ENCODE measurements at places on chromosomes 6 and 20.

- peak; percentile 89 for DNase-seq
Measured at GRCh38 chr6:108835218-108835850, 12.9 kb upstream of the ARMC2 start.

- peak; percentile 54 for DNase-seq
Measured at GRCh38 chr20:4369798-4370124, 351.9 kb upstream of the PRND start.

GRCh38 chr6:63306420-63306819 is 13.4 kb downstream of the LGSN start:
- no peak for DNase-seq

DNA sequence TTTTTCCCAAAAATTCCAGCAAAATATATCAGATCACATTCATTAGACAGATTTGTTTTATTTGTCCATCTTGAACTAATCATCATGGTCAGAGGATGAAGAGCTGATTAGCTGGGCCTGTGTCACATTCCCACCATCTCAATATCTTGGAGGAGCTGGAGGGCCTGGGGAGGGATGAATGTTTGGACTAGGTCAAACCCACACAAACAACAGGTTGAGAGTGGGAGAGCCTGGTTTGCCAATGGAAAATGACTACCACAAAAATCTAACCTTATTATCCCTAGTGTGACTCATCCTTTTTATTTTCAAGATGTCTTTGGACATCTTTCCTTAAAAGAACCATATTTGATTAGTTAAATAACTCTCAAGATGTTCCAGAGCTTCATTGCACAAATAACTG is 242.4 kb downstream of the OGFRL1 start:
- no peak for DNase-seq

- DNase-seq: no peak
Measured at GRCh38 chr6:158718461-158719046, 68.7 kb downstream of the SYTL3 start.

- no peak for DNase-seq
Measured at GRCh38 chr20:51126337-51126736, 103.4 kb upstream of the KCNG1 start.

- no peak for DNase-seq
Measured at GRCh38 chr6:161223646-161224045, 50.2 kb downstream of the AGPAT4 start.

GRCh38 chr20:54176610-54177009 is 2.8 kb upstream of the CYP24A1 start:
- DNase-seq: no peak

DNA sequence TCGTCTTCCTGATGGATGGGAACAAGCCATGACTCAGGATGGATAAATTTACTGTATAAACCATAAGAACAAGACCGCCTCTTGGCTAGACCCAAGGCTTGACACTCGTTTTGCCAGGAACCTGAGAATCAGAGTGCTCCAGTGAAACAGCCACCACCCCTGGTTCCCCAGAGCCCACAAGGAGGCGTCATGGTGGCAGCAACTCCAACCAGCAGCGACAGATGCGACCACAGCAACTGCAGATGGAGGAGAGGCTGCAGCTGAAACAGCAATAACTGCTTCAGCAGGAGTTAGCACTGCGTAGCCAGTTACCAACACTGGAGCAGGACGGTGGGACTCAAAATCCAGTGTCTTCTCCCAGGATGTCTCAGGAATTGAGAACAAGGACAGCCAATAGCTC is 100.9 kb upstream of the SAMD5 start:
- no peak for DNase-seq

GRCh38 chr6:27205375-27206278 is 41.9 kb upstream of the PRSS16 start:
- peak; percentile 46 for DNase-seq

DNA sequence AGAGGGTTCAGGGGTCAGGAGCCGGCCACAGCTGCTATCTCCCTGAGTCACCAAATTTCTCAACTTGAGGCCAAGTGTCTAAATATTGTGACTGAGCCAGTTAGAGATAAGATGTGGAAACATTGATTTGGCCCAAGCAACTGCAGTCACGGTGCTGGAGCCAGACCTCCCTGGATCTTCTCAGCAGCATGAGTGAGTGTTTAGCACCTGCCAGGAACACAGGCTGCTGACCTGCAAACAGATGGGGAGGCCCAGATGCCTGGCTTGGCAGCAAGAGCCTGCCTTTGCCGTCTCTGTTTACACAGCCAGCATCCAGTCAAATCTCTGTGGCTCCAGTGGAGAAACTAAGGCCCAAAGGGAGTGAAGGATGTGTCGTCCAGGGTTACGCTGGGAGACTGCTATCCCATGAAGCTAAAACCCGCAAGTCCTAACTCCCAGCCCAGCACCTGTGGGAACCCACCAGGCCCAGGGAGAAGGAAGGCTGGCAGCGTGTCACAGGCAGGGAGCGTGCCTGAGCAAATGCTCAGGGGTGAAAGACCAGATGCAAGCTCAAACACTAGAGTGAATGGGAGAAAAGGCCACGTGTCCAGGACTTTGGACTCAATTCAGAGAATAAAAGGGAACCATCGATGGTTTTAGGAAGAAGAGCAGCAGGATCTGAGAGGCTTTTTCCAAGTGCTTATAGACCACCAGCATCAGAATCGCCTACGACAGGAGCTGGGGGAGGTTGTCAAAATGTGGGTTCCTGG is 15.9 kb upstream of the PTGIS start:
- DNase-seq: peak; percentile 17

- no peak for DNase-seq
Measured at GRCh38 chr6:159982731-159983506, 14.0 kb downstream of the IGF2R start.

DNA sequence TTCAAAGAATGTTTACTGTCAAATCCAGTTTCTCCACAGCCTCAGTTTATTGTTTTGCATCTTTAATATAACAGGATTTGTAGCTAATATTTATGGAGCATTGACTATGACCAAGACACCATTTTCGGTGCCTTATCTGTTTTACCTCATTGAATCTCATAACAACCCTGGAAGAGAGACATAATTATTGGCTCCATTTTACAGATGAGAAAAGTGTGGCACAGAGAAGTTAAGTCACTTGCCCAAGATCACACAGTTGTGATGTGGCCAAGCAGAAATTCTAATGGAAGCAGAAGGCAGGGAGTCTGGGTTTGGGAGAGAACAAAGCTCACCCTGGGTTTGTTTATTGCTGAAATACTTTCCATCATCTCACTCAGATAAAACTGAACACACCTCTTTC is 17.5 kb upstream of the NFATC2 start:
- no peak for DNase-seq

DNA sequence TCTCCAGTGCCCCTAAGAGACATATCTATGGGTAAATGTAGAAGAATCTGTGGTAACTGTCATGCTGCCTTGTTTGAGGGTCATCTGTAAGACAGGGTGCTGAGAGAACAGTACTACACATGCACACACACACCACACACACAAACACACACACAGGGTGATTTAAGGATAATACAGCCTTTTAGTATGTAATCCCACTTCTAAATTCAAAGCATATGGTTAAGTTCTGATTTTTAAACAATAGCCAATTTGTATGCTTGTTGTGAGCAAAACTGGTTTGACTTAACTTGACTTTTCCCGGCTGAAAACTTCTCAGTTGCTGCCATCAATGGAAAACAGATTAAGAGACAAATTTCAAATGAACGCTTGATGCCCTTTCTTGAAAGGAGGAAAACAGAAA is 241.8 kb downstream of the ADGRG6 start:
- no peak for DNase-seq

GRCh38 chr6:138988469-138988834 is 399 bp upstream of the REPS1 start:
- no peak for DNase-seq

DNA sequence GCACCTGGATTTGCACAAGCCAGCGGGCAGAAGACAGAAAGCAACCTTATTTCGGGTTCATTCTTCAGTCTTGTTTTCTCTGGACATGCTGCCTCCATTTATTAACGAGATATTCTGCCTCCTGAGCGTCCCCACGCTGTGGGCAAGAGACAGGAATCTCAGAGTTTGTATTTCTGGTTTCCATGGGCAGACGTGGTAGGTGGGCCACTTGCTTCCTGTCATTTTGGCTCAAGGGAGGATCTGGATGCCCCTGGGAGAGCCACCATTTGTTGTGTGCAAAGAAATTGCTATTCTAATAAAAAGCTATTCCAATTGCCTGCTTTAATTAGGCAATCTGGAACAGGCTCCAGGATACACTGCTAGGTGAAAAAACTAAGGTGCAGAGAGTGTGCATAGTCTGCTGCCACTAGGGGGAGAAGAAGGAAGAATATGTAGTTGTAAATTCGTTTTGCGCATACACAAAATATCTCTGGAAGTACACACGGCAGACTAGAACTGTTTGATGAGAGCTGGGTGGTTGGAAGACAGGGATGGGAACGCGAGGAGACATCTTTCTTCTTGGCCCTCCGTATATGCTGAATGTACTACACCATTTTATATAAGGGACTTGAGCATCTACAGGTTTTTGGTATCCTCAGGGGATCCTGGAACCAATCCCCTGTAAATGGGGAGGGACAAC is 30.1 kb upstream of the SLC16A10 start:
- DNase-seq: no peak

DNA sequence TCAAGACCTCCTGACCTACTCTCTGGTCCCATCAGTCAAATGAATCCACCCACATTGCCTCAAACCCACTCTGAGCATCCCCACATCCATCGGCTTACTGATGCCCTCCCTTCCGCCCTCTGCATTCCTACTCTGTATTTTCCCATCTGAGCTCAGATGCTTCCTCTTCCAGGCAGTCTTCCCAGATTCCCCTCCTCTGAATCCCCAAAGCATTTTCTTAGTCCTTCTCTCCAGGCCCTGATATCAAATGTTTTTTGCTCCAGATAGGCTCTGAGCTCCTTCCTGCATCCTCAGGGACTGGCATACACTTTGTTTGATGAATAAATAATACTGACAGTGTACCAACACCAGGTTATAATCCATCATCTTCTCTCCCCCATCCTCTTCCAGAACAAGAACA is 3.9 kb downstream of the PLTP start:
- no peak for DNase-seq

DNA sequence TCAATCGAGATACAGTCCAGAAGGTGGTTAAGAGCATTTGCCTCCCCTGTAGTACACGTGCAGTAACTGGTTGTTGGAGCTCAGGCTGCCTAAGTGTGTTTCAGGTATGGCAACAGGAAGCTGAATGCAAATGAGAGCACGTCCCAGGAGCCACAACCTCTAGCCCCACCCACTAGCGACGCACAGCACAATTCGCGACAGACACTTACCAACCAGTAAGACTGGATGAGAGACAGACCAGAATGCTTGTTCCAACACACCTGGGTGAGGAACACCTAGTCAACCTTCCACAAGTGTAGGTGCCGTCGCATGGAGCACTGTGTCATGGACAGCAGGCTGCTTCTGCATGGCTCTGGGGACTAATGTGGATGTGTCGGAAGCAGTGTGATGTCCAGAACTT is 7.2 kb upstream of the SERPINB1 start:
- peak; percentile 82 for DNase-seq

DNA sequence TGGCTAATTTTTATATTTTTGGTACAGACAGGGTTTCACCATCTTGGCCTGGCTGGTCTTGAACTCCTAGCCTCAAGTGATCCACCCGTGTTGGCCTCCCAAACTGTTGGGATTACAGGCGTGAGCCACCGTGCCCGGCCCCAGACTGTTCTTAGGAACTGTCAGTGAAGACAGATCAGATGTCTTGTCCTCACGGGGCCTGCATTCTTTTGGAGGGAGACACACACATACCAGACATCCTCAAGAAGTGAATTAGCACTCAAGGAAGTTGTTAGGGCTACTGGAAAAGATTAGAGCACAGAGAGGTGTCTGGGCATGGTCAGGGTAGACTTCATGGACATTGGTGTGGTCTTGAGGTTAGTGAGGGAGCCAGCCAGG is 10.3 kb upstream of the LPIN3 start:
- no peak for DNase-seq

GRCh38 chr20:5691918-5692618 is 58.1 kb upstream of the SHLD1 start:
- DNase-seq: no peak

GRCh38 chr6:106574741-106575458 is 54.4 kb downstream of the RTN4IP1 start:
- DNase-seq: no peak

Data from activated CD4-positive, alpha-beta T cell treated with anti-CD3 and anti-CD28 coated beads for 48 hours (primary cell).